NCI-H446 (cell line): ENCODE measurements at places on chromosomes 2 and 18.

GRCh38 chr18:2997429-2997828, 15.5 kb downstream of the LPIN2 start:
- no peak for DNase-seq

- no peak for DNase-seq
Observed at GRCh38 chr2:240523451-240524281, 34.1 kb downstream of the ANKMY1 start.

DNA sequence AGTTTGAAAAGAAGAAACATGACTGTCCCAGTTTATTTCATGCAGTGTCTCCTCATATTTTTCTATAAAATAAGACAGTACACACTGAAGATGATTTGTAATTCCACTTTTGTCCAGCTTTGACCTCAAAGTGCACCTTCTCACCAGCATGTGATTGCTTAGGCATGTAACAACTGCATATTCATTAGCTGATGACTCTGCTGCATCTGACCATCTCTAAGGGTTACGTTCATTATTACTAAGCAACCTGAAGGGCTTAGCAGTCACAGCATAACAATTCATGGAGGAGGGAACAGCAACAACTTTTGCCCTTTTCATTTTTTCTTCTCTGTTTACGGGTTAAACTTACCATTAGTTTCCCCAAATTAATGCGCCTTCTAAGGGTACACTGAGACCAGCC, 330.6 kb upstream of the PIK3C3 start:
- no peak for DNase-seq

- DNase-seq = no peak
Observed at GRCh38 chr2:43174368-43174916, 52.0 kb downstream of the ZFP36L2 start.

DNA sequence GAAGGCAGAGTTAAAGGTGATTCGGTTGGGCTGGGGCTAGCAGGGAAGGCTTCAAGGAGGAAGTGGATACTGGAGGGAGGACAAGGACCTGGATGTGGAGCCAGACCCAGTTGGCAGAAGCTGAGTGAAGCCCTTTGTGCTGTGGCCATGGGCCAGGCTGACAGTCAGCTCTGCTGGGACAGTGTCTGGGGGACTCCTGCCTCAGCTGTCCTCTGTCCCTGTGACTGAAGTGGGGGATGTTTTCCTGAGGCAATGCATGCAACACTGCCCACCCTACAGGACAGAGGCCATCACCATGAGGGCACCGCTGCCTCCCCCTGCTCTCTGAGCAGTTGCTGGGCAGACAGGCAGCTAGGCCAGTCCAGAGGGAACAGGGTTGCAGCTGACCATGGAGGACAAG, 40.0 kb downstream of the ST8SIA5 start:
- DNase-seq = no peak
